ENCODE measurements at places on chromosomes 4 and X.

GRCh38 chr4:24855741-24856140 lies 57.1 kb downstream of the CCDC149 start:
- no peak for DNase-seq

DNA sequence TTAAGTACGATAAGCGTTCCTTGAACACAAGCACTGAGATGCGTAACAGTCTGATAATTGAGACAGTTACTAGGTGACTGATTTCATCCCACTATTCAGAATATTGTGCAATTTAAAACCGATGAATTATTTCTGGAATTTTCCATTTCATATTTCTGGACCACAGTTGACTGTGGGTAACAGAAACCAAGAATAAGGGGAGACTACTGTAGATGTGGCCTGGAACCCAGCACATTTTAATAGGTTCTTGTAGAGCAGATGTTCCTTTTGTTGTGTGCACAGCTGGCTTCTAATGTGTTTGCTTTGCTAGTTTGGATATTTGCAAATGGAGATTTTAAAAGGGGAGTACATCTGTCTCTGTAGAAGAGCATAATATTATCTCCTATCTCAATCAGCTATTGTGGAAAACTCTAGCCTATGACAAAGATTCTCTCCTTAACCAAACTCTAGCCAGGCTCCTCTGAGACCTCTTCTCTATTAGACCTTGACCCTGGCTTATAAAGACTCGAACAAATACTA lies 16.4 kb downstream of the NAAA start:
- no peak for DNase-seq

GRCh38 chrX:98263135-98263534 lies 1379.4 kb downstream of the RPA4 start:
- DNase-seq, result no peak

GRCh38 chr4:67721770-67722597 lies 21.0 kb upstream of the UBA6 start:
- DNase-seq, result no peak

- no peak for DNase-seq
Observed at GRCh38 chrX:131789664-131790063, 233.4 kb upstream of the STK26 start.
